ENCODE measurements at places on chromosomes 13 and 19.
A peak's percentile ranks its signal among the peaks of the same experiment; 100 is the strongest.

DNA sequence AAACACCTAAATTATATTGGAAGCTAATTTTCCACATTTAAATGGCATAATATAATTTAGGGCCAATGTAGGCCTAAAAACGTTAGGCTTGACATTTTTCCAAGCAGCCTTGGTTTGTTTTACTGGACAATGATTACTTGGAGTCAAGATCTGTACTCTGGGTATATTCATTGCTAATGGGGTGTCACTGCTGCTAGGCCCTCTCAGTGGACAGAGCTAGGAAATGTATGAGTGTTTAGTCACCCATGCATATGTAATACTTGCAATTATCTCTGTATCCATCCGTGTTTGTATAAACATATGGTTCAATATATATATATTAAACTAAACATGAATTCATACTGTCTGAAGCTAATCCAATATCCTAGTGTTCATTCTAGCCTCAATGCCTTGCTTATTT, 598.1 kb downstream of the DCT start:
- no peak for DNase-seq

- DNase-seq, result no peak
Measured at GRCh38 chr13:28958018-28958417, 137.9 kb downstream of the MTUS2 start.

DNA sequence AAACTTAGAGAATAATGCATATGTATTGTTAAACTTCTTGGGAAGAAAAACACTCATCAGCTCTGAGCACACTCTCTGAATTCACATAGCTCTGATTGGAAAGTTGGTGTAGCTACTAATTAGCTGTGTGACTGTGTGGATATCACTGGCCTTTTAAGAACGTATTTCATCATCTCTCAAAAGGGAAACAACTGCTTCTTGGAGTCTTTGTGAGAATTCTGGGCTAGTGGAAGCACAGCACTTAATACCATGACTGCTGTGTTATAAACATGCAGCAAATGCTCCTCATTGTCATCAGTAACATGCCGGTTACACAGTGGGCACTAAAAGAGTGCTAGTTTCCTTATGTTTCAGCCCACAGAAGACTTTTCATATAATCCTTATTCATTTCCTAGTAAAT, 220.9 kb upstream of the CSNK1A1L start:
- no peak for DNase-seq

DNA sequence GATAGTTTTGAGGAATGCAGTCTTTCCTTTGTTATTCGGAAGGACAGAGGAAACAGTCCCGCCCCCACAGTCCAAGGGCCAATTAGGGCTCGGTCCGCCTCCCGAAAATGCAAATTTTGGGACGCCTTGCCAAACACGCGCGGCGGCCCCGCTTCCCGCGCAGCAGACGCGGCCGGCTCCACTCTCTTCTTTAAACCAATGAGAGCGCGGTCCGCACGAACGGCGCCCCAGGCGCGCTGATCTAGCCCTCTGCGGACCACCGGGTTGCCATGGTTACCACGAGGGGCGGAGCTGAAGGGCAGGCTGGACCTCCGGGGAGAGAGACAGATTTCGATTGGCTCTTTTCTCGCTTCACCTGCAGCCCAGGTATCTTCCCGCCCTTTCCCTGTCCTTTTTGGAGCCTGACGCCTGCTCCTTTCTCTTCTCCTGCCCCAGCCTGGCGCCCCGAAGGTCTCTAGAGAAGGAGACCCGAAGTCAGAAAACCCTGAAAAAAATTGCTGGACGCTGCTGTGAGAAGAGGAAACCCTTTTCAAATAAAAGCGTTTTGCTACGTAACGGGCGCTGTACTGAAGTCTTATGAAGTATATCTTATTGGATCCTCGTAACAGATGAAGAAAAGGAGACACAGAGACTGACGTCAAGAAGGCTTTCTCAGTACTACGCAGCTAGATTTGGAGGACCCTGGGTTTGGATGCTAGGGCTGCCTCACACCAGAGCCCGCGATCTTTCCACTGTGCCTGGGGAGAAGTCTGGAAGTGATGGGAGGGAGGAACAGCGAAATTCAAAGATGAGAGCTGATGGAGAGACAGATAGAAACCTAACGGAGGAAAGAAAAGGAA, 2.0 kb downstream of the PTH2 start:
- DNase-seq, result peak; percentile 47

GRCh38 chr13:40547591-40548315, 118.7 kb downstream of the FOXO1 start:
- DNase-seq, result no peak

DNA sequence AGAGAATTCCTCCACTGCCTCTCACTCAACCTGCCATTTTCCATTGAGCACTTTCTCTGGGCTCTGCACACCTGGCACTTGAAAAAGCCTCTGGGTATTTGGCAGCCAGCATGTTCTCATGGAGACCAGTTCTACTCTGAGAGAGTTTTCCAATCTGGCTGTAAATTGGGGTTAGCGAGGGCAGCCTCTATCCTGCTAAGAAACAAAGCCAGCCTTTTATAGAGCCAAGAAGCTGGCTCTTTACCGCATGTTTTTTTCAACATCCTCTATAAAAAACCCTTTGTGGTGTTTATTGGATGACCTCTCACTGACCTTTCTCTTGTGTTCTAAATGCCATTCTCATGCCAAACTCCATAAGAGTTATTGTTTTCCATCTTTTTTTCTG, 52.6 kb upstream of the RCBTB2 start:
- DNase-seq, result no peak

DNA sequence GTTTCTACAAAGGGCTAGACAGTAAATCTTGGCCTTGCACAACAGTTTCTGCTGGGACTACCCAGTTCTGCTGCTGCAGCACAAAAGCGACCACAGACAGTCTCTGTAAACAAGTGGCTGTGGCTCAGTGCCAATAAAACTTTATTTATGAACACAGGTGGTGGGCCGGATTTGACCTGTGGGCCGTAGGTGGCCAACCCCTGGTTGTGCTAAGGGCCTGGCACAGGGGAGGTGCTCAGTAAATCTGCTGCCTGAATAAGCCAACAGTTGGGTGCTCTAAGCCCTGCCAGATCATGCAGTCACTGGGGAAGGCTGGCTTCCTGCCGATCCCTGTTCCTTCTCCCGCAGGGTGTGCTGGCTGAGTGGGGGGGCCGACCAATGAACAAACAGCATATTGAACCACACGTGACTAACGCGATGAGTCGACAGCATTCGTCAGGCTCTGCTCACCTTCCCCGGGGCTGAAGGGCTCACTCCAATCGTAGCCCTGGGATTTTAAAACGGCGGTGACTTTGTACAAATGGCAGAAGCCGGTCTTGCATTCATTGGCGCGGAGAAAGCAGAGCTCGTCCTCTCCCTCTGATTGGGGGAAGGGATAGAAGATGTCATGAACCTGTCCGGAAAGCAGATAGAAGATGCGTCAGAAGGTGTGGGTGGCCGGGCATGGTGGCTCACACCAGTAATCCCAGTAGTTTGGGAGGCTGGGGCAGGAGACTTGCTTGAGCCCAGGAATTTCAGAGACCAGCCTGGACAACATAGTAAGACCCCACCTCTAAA, 24.3 kb upstream of the MYDGF start:
- DNase-seq, result no peak

- no peak for DNase-seq
Measured at GRCh38 chr19:29384656-29385055, 141.1 kb upstream of the VSTM2B start.

GRCh38 chr19:19202707-19203011, 555 bp downstream of the NR2C2AP start:
- DNase-seq, result no peak

- DNase-seq, result no peak
Measured at GRCh38 chr13:77143431-77143830, 116.5 kb upstream of the FBXL3 start.

- no peak for DNase-seq
Measured at GRCh38 chr13:25958986-25959385, 92.8 kb downstream of the SHISA2 start.

DNA sequence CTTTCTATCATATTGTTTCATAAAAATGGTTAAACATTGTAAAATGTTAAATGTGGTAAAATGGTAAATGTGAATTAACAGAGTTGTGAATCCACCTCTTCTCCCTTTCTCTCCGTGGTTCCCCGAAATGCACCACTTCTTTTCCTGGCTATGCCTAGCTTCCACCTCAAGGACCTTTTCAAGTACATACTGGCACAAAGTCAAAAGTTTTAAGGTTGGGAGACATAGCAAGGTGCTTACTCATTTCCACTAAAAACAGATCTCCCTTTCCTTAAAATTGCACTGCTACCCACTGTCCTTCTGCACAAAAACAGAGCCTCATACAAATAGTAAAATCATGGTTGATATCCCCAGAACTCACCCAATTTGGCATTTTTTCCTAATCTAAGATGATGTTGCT, 558.2 kb downstream of the SLITRK6 start:
- DNase-seq, result no peak

DNA sequence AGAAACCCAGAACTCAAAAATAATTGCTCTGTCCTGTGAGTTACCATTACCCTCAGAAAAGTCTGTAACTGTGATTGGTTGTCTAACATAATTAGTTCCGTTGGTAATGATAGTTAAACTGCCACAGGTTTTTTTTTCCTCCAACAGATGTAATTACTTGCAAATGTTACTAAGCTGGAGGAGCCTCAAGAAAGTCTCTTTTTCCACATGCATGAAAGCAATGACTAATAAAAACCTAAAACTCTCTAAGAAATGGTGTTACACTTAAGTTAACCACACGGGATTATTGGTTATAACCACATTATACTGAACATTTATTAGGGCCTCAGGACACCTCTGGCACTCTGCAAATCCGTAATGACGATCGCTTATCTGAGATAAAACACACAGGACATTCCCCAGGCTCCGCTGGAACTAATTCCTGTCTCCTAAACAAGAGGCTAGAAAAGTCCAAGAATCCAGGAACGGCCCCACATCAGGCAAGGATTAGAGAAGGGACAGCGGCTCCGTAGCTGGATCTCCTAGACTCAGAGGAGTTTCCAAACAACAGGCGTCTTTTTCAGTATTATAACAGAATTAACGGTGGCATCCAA, 753 bp downstream of the ZNF235 start:
- peak; percentile 17 for DNase-seq

- peak; percentile 8 for DNase-seq
Measured at GRCh38 chr13:39942552-39943273, 287.3 kb downstream of the COG6 start.

- DNase-seq, result no peak
Measured at GRCh38 chr13:41282129-41282571, 18.8 kb upstream of the MTRF1 start.

DNA sequence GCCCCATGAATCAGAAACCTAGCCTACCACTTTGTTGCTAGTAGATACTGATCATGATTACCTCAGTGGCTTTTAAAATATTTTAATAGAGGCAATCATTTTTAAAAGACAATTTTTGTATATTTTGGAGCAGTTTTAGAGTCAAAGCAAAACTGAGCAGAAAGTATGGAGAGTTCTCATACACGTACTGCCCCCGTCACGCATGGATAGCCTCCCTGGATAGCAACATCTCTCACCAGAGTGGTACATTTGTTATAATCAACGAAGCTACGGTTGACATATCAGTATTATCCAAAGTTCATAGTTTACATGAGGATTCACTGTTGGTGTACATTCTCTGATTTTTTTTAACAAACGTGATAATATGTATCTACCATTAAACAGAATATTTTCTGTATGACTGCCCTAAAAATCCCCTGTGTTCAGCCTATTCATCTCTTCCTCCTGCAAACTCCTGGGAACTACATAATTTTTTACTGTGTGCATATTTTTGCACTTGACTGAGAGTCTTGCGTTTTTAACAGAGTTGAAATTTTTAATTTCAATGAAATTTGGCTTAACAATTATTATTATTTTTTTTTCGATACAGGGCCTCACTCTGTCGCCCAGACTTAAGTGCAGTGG, 1436.8 kb upstream of the PCDH9 start:
- no peak for DNase-seq

GRCh38 chr19:51777570-51778462, 16.8 kb downstream of the FPR2 start:
- DNase-seq, result peak; percentile 75

DNA sequence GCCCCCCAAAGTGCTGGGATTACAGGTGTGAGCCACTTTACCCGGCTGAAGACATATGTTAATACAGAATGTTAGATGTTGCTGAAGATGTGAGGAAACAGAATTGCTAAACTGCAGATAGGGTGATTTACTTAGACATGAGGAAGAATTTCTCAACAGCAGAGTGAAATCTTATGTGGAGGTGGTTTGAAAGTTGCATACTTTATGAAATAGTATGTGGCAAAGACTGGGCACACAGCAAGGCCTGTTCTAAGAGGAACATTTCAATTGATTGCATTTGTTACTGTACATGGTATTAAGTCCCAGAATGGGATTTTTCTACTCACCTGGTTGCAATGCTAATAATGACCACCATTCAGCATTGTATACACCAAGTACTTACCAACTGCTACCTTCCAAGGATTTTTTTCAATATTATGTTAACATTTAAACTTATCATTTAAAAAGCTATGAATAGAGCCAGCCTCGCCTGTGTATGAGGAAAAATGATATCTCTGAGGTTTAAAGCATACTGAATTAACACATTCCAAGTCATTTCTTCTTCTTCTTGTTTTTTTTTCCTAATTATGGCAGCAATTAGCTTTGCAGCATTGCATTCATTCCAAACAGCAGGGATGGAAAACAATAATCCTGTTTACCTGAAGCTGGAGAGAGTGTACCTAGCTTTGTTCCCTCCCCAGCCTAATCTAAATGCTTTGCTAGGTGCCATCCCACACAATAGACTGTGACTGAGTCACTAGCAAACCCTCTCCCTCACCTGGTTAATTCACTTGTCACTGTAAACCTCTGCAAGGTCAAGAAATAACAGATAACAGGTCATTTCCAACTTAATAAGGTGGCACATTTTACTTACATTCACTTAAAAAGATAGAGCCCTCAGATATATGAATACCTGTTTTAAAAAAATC, 19.4 kb upstream of the KLF5 start:
- no peak for DNase-seq

DNA sequence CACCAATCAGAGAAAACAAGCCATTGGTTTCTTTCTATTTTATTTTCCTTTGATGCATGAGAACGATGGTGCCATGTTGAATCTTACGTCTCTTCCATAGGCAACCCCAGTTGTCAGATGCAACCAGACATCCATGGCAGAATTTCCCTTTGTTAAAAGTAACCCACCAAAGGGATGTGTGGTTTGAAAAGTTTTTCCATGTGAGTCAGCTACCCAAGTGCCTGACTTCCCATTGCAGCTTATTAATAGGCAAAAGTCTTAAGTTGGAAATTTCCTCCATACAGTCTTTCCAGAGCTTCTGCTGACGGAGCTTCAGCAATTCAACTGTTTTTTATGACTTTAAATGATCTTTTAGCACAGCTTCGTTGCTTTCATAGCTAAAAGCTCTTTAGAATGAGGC, 73.8 kb upstream of the FAM216B start:
- DNase-seq, result no peak

- DNase-seq, result no peak
Measured at GRCh38 chr19:2273356-2274184, 8.4 kb downstream of the PEAK3 start.
